ENCODE measurements at places on chromosomes 13 and 19. TPM values are rescaled to one million over a fixed set of nuclear protein-coding genes. Genes with fewer than 3 reads are reported as not detected.

Gene ZNF543
- total RNA-seq: 9.1 TPM

Gene CYP4F8
- not detected for total RNA-seq

Gene MYDGF
- 45.4 TPM for total RNA-seq

DNA sequence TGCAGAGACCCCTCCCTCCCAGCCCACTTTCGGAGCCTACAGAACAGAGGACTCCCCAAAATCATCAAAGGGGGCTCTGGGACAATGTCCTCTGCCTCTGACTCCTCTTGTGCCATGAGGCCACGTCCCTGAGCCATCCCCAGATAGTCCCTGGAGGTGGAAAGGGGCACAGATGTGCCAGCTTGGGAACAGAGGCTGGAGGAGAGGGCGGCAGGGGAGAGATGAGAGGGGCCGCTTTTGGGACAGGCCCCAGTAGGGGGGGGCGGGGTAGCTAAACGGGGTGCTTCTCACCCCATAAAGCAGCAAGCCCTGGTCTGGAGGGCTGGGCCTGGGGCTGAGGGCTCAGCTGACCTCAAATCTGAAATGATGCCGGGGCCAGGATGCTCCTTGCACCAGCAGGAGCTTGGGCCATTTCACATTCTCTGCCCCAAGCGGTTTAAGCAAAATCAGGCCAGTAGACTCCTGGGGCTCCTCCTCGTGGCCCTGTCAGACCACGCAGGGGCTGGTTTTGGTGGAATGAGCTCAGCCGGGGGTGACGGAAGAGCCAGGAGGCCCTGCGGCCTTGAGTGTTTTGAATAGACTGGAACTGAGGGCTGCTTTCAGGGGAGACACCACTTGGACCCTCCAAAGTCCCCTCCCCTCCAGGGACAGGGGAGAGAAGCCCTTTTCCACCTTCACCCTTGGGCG lies 27.1 kb downstream of the ONECUT3 start:
- no peak for DNase-seq

- no peak for DNase-seq
Measured at GRCh38 chr19:51594774-51595109, 23.7 kb downstream of the ZNF175 start.

GRCh38 chr19:29439688-29440550 lies 85.9 kb upstream of the VSTM2B start:
- no peak for DNase-seq

DNA sequence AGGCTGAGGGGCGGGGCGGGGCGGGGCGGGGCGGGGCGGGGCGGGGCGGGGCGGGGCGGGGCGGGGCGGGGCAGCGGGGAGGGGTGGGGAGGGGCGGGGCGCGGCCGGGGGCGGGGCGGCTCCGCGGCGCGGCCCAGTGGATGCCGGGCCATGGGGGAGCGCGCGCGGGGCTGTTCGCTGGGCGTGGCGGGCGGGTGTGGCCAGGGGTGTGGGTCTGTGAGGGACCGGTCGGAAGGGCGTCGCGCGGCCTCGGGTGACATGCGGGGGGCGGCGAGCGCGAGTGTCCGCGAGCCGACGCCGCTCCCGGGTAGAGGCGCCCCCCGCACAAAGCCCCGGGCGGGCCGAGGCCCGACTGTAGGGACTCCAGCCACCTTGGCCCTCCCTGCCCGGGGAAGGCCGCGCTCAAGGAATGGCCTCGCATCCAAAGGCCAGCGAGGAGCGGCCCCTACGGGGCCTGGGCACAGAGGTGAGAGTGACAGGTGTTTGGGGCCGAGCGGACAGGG lies at the start of gene ZFP28:
Gene ZFP28 (plus strand): TSS at position 188 of the 503 bp plus-strand sequence. CDS start 71 bp downstream, at position 259.
- peak; percentile 50 for DNase-seq

GRCh38 chr19:39264306-39265290 lies 3.6 kb upstream of the IFNL2 start:
- peak; percentile 28 for DNase-seq

DNA sequence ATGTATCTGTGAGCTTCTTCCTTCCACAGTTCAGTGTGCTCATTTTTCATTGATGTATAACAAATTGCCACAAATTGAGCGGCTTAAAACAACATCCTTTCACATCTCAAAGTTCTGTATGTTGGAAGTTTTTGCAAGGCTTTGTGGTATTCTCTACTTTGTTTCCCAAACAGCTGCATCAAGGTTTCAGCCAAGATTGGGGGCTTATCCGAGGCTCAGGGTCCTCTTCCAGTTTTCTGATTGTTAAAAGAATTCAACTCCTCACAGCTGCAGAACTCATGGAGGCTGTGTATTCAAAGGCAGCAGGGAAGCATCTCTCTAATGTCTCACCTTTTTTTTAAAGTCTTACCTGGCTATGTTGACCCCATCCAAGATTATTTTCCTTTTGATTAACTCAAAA lies 1369.8 kb downstream of the PCDH9 start:
- DNase-seq: no peak

GRCh38 chr19:2678044-2678671 lies 24.3 kb downstream of the GNG7 start:
- DNase-seq: no peak

DNA sequence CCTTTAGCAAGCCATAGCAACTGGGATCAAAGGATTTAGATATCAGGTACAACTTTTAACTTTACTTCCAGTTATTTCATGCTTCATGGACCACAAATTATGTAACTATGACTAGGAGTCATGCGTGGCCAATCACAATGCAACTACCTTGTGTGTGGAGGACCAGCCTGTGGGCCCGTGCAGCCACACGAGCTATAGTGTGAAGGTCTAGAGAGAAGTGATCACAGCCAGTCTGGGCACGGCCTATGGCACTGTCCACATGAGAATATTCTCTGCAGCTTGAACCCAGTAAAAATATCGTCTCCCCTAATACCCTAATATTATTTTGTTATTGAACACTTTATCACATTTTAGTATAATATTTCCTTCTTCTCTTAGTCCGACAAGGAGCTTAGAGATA lies 464.9 kb upstream of the MIR17HG start:
- DNase-seq: no peak

- DNase-seq: no peak
Measured at GRCh38 chr13:73857106-73857505, 277.1 kb downstream of the KLF12 start.

- DNase-seq: no peak
Measured at GRCh38 chr13:67204764-67205163, 25.4 kb downstream of the PCDH9 start.

DNA sequence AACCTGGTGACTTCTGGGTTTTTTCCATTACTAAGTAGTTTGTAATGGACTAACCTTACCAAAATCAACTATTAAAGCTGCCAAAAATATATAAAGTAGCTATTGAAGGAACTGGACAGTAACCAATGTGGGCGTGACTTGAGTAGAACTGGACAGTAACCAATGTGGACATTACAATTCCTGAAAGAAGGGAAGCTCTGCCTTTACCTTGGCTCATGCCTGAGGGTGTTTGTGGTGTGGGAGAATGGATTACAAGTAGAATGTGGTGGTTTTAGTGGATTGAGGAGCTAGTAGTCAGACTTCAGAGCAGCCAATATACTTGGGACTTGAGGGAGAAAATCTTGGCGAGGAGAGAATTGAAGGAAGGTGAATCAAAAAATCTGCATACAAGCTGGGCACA lies 17.5 kb downstream of the LRRC63 start:
- DNase-seq: no peak
